Activated naive CD4-positive, alpha-beta T cell treated with anti-CD3 and anti-CD28 coated beads for 36 hours (primary cell): ENCODE measurements at places on chromosomes 4 and X. TPM values are rescaled to one million over a fixed set of nuclear protein-coding genes. Genes with fewer than 3 reads are reported as not detected.
A peak's percentile ranks its signal among the peaks of the same experiment; 100 is the strongest.

ATP2B3 gene
- total RNA-seq: not detected

SPANXN3 gene
- not detected for total RNA-seq

GRCh38 chr4:130026185-130026584, 930.2 kb downstream of the C4orf33 start:
- H3K4me3 ChIP-seq: no peak overlapping the region
- H3K36me3 ChIP-seq: no peaks in the 10 kb centered on the region
- no peak for DNase-seq
- no peak overlapping the region for H3K27ac ChIP-seq
- H3K27me3 ChIP-seq: no peaks in the 10 kb centered on the region
- no peaks in the 10 kb centered on the region for H3K4me1 ChIP-seq

DNA sequence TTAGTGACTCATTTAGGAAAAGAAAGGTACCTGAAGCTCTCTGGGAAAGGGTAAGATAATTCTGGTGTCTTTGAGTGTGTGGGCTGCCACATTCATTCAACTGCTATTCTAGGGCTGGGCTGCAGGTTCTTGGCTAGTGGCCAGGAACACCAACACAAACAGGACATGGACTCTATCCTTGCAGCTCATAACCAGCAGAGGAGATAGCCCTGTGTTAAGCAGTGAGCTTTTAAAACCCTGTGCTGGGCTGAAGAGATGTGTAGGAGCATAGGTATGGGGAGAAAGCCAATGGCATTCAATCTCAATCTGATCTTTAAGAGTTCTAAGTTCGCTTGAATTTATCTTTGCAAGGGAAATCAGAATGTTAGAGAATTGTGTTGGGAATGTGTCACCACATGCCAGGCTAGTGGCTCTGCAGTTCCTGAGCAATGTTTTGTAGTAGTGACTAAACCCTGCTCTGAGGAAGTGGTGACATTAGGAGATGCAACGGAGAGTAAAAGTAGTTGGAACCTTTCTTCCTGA, 39.2 kb downstream of the SGMS2 start:
- peaks cover 16% of the 10 kb centered on the region for H3K4me1 ChIP-seq
- H3K27ac ChIP-seq: no peak overlapping the region
- DNase-seq: peak; percentile 45
- H3K27me3 ChIP-seq: peaks cover 13% of the 10 kb centered on the region
- no peaks in the 10 kb centered on the region for H3K36me3 ChIP-seq

DNA sequence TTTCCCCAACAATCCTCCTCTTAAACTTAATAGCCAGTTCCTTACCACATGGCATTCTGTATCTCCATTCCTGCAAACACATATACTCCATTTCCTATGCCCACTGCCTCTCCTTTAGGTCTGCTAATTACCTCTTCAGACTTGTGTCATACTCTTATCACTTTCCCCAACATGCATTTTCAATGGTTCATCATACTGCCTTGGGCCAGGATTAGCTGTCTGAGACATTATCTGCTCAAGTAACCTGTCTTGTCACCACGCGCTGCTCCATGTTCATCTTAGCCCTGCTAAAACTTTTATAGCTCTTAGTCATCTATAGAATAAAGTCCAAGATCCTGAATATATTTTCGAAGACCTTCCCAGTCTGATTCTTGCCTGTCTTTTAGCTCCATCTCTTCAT, 224.1 kb upstream of the GK2 start:
- H3K27me3 ChIP-seq: no peaks in the 10 kb centered on the region
- no peak overlapping the region for H3K4me3 ChIP-seq
- no peaks in the 10 kb centered on the region for H3K4me1 ChIP-seq
- no peak for DNase-seq
- no peaks in the 10 kb centered on the region for H3K36me3 ChIP-seq
- H3K27ac ChIP-seq: no peak overlapping the region

GRCh38 chr4:114866901-114867670, 246.3 kb downstream of the NDST4 start:
- H3K4me1 ChIP-seq: no peaks in the 10 kb centered on the region
- H3K27me3 ChIP-seq: no peaks in the 10 kb centered on the region
- H3K36me3 ChIP-seq: no peaks in the 10 kb centered on the region
- H3K27ac ChIP-seq: no peak overlapping the region
- no peak for DNase-seq

GRCh38 chr4:53990641-53991040, 73.8 kb downstream of the CHIC2 start:
- H3K4me1 ChIP-seq: no peaks in the 10 kb centered on the region
- H3K27me3 ChIP-seq: no peaks in the 10 kb centered on the region
- DNase-seq: no peak
- no peak overlapping the region for H3K27ac ChIP-seq
- H3K4me3 ChIP-seq: no peak overlapping the region

DNA sequence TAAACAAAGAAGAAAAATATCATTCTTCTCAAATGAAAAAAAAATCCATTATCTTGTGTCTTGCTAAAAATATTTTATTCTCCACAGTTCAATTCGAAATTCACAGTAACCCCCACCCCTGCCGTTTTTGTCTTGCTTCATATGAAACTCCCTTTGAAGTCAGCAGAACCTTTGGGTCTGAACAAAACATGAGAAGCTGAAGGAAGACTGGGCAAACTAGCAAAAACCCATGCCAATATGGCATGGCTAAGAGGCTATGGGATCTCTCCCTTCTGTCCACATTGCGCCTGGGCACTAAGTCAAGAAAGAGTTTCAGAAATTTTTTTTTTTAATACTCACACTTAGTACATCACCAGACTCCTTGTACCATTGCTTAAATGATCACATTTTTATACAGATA, 136.0 kb upstream of the SMIM31 start:
- H3K4me3 ChIP-seq: no peak overlapping the region
- no peaks in the 10 kb centered on the region for H3K36me3 ChIP-seq
- no peak for DNase-seq
- H3K4me1 ChIP-seq: no peaks in the 10 kb centered on the region
- H3K27me3 ChIP-seq: no peaks in the 10 kb centered on the region
- H3K27ac ChIP-seq: no peak overlapping the region

GRCh38 chrX:131985526-131986049, 37.5 kb upstream of the STK26 start:
- H3K4me1 ChIP-seq: peaks cover 59% of the 10 kb centered on the region
- H3K27ac ChIP-seq: peak overlapping the region; percentile 86
- no peaks in the 10 kb centered on the region for H3K36me3 ChIP-seq
- peak; percentile 53 for DNase-seq
- H3K27me3 ChIP-seq: no peaks in the 10 kb centered on the region

DNA sequence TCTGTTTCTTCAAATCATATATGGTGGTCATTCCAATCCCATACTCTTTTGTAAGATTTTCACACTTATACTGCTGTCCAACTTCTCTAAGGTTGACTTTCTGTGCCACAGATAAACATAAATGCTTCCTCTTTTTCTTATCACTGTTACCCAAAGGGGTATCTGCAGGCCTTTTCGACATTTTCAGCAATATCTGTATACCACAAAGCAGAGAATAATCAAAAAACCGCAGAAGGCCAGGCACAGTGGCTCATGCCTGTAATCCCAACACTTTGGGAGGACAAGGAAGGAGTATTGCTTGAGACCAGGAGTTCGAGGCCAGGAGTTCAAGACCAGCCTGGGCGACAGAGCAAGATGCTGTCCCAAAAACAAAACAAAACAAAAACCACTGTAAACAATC, 3.1 kb upstream of the RFC1 start:
- H3K4me1 ChIP-seq: peaks cover 9% of the 10 kb centered on the region
- no peak overlapping the region for H3K27ac ChIP-seq
- no peaks in the 10 kb centered on the region for H3K27me3 ChIP-seq
- peaks cover 2% of the 10 kb centered on the region for H3K36me3 ChIP-seq
- H3K4me3 ChIP-seq: no peak overlapping the region

DNA sequence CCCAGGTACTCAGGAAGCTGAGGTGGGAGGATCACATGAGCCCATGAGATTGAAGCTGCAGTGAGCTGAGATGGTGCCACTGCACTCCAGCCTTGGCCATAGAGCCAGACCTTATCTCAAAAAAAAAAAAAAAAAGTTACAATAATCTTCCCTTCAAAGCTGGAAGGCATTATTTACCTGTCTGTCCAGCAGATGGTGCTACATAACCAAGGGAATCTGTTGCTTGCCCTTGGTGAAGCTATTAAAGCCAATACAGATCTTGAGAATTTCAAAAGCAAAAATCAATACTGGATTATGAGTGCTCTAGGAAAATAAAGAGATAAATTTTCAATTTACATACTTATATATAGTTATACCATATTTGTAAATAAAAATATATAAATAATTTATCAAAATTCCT, 25.9 kb downstream of the PKD2 start:
- H3K4me1 ChIP-seq: no peaks in the 10 kb centered on the region
- H3K27me3 ChIP-seq: no peaks in the 10 kb centered on the region
- DNase-seq: peak; percentile 54
- no peak overlapping the region for H3K4me3 ChIP-seq

- peak; percentile 60 for DNase-seq
- no peak overlapping the region for H3K27ac ChIP-seq
- H3K4me3 ChIP-seq: peak overlapping the region; percentile 86
- H3K27me3 ChIP-seq: peaks cover 16% of the 10 kb centered on the region
Measured at GRCh38 chr4:80202741-80203553, 5.6 kb downstream of the PRDM8 start.

DNA sequence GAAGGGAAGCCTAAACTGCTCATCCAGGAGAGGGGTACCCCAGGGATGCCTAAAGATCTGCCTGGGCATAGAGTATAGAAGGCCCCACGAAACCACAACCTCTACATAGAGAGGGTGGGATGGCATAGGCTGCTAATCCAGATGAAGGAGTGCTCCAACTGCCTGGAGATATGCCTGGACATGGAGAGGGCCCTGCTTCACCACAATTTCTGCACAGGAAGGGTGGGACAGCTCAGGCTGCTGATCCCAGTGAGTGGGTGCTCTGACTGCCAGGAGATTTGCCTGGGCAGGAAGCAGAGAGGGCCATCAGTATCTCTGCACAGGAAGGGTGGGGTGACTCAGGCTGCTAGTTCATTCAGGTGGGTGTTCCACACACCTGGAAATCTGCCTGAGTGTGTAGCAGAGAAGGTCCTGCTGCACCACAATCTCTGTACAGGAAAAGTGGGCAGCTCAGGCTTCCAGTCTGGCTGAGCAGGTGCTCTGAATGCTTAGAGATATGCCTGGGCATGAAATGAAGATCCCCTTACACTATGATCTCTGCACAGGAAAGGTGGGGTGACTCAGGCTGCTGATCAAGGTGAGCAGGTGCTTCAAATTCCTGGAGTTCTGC, 61.1 kb downstream of the ZNF518B start:
- DNase-seq: no peak
- H3K27ac ChIP-seq: no peak overlapping the region
- H3K36me3 ChIP-seq: no peaks in the 10 kb centered on the region
- H3K4me3 ChIP-seq: no peak overlapping the region

DNA sequence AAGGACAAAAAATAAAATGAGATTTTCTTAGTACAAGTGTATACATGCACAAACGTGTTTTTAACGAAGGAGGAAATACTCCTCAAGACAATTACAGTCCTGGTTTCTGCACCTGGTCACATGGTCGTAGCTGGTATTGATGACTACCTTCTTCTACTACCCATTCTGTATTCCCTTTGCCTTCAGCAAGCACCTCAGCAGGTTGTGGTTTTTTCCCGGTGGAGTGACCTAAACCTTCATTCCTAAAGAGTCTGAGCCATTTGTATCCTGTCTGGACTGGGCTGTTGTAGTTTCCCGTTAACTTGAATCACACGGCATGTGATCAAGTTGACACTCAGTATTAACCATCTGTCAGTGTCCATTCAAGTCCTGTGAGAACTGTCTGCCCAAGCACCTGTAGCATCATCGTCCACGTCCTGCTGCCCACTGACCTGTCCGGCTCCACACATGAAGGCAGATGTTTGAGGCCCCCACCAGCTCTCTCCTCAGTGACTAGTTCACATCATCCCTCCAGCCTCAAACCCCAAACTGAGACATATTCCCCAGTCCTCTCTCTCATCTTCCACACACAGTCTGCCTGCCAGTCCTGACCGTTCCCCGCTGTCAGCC, 31.1 kb upstream of the TBC1D14 start:
- H3K27ac ChIP-seq: peak overlapping the region; percentile 14
- H3K27me3 ChIP-seq: no peaks in the 10 kb centered on the region
- H3K4me3 ChIP-seq: no peak overlapping the region
- H3K4me1 ChIP-seq: peaks cover 2% of the 10 kb centered on the region
- no peak for DNase-seq
- peaks cover 19% of the 10 kb centered on the region for H3K36me3 ChIP-seq

GRCh38 chr4:183967266-183967665, 62.2 kb downstream of the STOX2 start:
- H3K36me3 ChIP-seq: no peaks in the 10 kb centered on the region
- peaks cover 26% of the 10 kb centered on the region for H3K27me3 ChIP-seq
- no peaks in the 10 kb centered on the region for H3K4me1 ChIP-seq
- no peak overlapping the region for H3K27ac ChIP-seq

GRCh38 chrX:68115371-68115770, 317.9 kb downstream of the OPHN1 start:
- H3K4me1 ChIP-seq: no peaks in the 10 kb centered on the region
- no peaks in the 10 kb centered on the region for H3K36me3 ChIP-seq
- H3K27me3 ChIP-seq: no peaks in the 10 kb centered on the region
- no peak for DNase-seq
- no peak overlapping the region for H3K4me3 ChIP-seq
- H3K27ac ChIP-seq: no peak overlapping the region

GRCh38 chrX:10032147-10032546, 65.0 kb downstream of the CLDN34 start:
- H3K27me3 ChIP-seq: no peaks in the 10 kb centered on the region
- H3K27ac ChIP-seq: no peak overlapping the region
- DNase-seq: no peak
- H3K4me3 ChIP-seq: no peak overlapping the region
- H3K36me3 ChIP-seq: no peaks in the 10 kb centered on the region

- no peaks in the 10 kb centered on the region for H3K27me3 ChIP-seq
- H3K27ac ChIP-seq: no peak overlapping the region
- H3K4me3 ChIP-seq: no peak overlapping the region
- H3K4me1 ChIP-seq: no peaks in the 10 kb centered on the region
- DNase-seq: no peak
- no peaks in the 10 kb centered on the region for H3K36me3 ChIP-seq
Measured at GRCh38 chr4:65580551-65580950, 89.7 kb downstream of the EPHA5 start.
